ENCODE measurements at places on chromosomes 13 and 19. TPM values are rescaled to one million over a fixed set of nuclear protein-coding genes. Genes with fewer than 3 reads are reported as not detected.

DNA sequence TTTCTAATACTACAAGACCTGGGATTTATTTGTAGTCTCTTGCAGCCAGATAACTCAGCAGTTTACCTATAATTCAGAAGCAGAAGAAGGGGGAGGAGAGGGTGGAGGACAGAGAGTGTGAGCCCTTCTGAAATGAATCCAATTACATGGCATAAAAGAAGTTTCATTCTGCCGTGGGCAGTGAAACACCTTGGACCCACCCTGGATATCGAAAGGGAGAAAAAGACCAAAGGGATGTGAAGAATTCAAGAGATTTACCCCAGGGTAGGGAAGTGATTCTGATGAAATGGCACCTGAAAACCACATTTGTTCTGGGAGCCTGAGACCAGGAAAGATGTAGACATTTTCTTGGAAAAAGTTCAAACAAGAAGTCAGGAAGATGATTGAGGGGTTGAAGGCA lies 140.9 kb downstream of the NDFIP2 start:
- no peaks in the 10 kb centered on the region for H3K4me1 ChIP-seq
- H3K4me3 ChIP-seq, result no peak overlapping the region
- no peaks in the 10 kb centered on the region for H3K36me3 ChIP-seq
- H3K27ac ChIP-seq, result no peak overlapping the region
- no peaks in the 10 kb centered on the region for H3K27me3 ChIP-seq
- no peak for DNase-seq

DNA sequence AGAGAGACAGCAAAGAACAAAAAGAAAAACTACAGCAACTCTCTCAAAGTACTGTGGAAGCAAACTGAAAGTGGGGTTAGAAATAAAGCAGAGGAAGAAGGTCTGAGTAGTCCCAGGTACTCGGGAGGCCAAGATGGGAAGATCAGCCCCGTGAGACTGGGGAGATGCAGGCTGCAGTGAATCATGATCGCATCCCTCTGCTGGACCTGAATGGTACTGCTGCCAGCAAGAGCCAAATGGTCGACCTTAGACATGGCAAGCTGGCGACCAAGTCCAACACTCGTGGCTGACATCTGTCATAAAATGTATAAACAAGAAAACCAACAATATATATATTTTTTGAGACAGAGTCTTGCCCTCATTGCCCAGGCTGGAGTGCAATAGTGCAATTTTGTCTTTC lies 33.7 kb upstream of the ZNF724 start:
- DNase-seq, result no peak
- no peaks in the 10 kb centered on the region for H3K4me1 ChIP-seq
- no peak overlapping the region for H3K4me3 ChIP-seq
- no peaks in the 10 kb centered on the region for H3K27me3 ChIP-seq

- H3K27ac ChIP-seq, result peak overlapping the region; percentile 2
- no peaks in the 10 kb centered on the region for H3K27me3 ChIP-seq
- peaks cover 42% of the 10 kb centered on the region for H3K4me1 ChIP-seq
Observed at GRCh38 chr19:1218751-1219567, 13.4 kb downstream of the STK11 start.

- no peak for DNase-seq
- H3K4me1 ChIP-seq, result no peaks in the 10 kb centered on the region
- H3K36me3 ChIP-seq, result no peaks in the 10 kb centered on the region
- H3K27me3 ChIP-seq, result no peaks in the 10 kb centered on the region
- H3K27ac ChIP-seq, result no peak overlapping the region
- H3K4me3 ChIP-seq, result no peak overlapping the region
Observed at GRCh38 chr13:95470574-95471366, 81.8 kb upstream of the CLDN10 start.

The CHAMP1 gene
- total RNA-seq, result 12.7 TPM

GRCh38 chr13:50531917-50532899 lies 311.3 kb downstream of the DLEU7 start:
- H3K27ac ChIP-seq, result no peak overlapping the region
- no peaks in the 10 kb centered on the region for H3K36me3 ChIP-seq
- no peak overlapping the region for H3K4me3 ChIP-seq
- no peak for DNase-seq
- no peaks in the 10 kb centered on the region for H3K27me3 ChIP-seq

- no peak for DNase-seq
- no peaks in the 10 kb centered on the region for H3K4me1 ChIP-seq
- no peak overlapping the region for H3K4me3 ChIP-seq
- H3K27me3 ChIP-seq, result no peaks in the 10 kb centered on the region
Observed at GRCh38 chr13:25625414-25625813, 253.6 kb downstream of the ATP8A2 start.

The IL4I1 gene
- total RNA-seq, result not detected

DNA sequence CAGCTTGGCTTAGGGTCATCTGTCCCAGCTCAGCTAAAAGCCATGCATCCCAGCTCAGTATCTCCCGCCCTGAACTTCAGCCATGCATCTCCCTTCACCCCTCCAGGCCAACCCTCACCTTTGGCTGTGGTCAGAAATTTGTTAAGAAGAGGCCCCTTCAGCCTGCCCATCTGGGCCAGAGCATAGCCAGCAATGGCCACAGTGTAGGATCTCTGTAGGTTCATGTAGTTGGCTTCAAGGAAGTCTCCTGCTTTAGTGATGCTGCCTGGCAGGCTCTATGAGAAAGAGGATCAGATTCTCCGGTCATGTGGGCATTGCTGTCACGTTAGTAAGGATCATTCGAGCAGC lies 16.6 kb upstream of the TNFSF14 start:
- no peak overlapping the region for H3K4me3 ChIP-seq
- no peaks in the 10 kb centered on the region for H3K4me1 ChIP-seq
- no peak for DNase-seq
- no peaks in the 10 kb centered on the region for H3K27me3 ChIP-seq

DNA sequence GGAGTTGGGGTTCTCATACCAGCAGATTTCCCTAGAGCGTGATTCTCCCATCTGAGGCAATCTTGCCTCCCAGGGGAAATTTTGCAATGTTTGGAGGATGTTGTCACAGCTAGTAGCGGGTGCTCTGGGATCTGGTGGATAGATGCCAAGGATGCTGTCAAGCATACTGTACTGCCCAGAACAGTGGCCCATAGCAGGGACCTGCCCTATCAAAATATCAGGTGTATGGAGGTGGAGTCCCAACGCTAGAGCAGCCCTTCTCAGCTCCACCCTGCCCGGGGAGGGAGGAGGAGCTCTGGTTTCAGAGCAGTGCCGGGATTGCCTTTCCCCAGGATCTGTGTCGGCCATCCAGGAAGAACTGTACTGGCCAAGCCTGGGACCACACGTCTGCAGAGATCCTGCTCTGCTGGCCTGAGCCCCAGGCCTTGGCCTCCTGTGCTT lies 10.9 kb upstream of the QTRT1 start:
- peaks cover 17% of the 10 kb centered on the region for H3K4me1 ChIP-seq

GRCh38 chr19:23481043-23481442 lies 85.8 kb upstream of the ZNF91 start:
- no peaks in the 10 kb centered on the region for H3K36me3 ChIP-seq
- no peak for DNase-seq
- no peak overlapping the region for H3K4me3 ChIP-seq
- no peaks in the 10 kb centered on the region for H3K4me1 ChIP-seq
- H3K27ac ChIP-seq, result no peak overlapping the region

DNA sequence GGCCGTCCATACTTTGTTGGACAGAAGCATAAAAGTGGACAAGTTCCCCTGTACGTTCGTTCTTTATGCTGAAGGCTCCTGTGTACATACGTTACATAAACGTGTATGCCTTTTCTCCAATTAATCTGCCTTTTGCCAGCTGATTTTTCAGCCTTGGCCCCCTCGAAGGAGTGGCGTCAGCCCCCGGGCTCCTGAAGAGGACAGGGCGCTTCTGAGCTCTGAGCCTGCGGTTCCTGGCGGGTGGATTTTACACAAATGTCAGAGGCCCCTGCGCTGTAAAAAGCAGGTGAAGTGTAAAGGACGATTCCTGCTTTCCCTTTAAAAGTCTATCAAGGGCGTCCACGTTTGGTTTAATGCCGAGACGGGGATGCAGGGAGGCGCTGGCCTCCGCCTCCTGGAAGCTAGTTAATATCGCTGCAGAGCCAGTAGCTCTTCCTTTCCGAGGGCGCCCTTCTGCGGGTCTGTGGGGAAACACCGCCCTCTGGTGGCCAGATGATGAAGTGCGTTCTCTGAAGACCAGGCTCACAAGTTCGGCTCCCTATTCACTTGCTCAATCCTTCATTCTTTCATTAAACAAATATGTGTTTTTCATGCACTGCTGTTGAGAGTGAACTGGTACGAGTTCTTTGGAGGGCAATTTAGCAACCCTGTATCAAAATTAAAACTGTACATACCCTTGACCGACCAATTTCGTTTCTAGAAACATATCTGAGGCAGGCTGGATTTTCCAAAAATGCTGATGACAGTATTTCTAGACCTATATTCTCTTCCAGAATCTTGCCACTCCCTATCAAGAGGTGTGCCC lies 62.0 kb downstream of the GPR12 start:
- no peaks in the 10 kb centered on the region for H3K27me3 ChIP-seq
- no peaks in the 10 kb centered on the region for H3K36me3 ChIP-seq
- H3K4me1 ChIP-seq, result peaks cover 5% of the 10 kb centered on the region
- peak; percentile 91 for DNase-seq
- H3K4me3 ChIP-seq, result peak overlapping the region; percentile 3
- H3K27ac ChIP-seq, result no peak overlapping the region

The ZNF850 gene
- total RNA-seq, result 2.8 TPM
